ENCODE measurements at places on chromosomes 5 and 9.

DNA sequence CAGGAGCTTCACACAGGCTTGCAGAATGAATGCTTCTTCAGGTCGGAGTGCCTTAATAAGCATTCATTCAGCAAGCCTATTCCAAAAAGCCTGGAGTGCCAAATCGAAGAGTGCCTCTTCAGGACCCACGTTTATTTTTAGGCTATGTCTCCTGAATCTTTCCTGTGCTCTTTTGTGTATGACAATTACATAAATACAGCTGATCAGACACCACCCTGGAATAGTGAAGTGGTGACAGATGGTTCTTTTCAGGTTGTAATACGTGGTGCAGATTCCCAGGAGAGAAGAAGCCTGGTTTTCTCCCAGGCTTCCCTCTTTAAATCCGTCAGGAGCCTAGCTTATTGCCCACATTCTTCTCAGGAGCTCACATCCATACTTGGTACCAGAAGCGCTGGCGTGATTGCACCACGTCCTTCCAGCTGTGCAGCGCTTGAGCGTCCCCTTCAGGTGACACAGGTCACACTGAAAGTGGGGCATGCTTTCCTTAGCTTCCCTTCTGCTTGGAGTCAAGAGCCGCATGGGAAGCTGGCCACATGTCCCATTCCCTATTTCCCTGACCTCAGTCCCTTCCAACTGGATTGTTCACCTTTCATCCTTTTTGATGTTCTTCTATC is 123.1 kb downstream of the ADCY2 start:
- DNase-seq = no peak

DNA sequence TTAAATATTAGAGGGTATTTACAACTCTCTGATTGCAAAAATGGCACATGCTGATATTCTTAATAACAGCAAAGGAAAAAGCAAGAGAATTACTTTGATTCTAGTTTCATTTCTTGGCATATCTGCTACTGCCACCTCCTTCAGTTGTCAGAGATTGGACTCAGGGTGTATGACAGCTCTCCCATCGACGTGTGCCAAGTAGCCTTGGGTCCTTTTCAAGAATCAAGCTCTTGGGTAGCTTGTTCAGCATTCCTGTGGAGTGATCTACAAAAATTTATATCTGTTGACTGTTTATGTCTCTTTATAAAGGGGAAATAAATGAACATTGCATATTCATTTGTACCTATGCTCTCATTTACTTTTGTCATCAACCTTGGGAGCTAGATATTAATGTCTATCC is 315.6 kb downstream of the PRR16 start:
- no peak for DNase-seq

GRCh38 chr9:138013273-138013672 is 135.7 kb downstream of the CACNA1B start:
- DNase-seq = no peak

DNA sequence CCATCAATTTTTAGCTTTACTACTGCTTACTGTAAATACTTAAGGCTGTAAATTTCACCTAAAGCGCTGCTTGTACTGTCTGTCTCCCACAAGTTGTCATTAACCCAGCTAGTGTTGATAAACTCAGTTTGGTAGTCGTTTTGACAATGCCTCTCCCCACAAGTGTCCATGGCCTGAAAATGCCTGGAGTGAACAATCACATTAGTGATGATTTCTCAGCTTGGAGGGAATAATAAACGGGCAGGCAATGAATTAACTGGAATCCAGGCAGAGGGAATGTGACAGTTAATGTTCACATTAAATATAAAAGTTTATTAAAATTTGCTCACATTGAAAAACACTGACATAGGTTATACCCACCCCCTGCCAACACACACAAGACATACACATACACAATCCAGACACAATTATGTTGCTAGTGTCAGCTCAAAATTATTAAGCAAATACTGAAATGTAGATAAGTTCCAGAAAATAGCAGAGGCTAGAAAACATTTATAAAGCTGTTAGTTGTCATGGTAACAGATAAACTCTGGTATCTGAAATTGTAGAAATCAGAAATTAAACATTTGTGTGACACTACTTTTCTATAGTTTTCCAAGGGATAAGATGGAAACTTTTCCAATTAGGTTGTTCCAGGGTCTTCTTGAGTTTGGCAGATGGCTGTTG is 341.9 kb downstream of the DIRAS2 start:
- DNase-seq = no peak

- no peak for DNase-seq
Measured at GRCh38 chr5:74433255-74433895, 207.2 kb downstream of the ENC1 start.

DNA sequence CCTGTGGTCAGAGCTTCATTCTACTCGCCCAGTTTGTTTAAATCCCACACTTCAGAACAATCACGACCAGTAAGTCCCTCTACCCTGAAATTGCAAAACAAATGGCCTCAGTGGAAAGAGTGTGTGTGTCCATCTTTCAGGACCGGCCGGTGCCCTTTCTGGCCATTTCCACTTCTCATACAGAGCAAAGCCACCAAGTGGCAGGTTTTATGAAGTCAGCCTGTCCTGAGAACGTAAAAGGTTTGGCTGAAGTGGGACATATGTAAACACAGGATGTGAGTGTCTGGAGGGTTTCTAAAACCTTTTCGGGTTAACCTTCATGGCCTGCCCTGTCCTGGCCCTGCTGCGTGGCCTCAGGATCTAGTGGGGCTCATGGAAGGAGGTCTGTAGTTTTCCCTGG is 24.7 kb downstream of the NXNL2 start:
- DNase-seq = no peak

All from K562 (cell line).